ENCODE measurements at places on chromosomes 5 and 9.
A peak's percentile ranks its signal among the peaks of the same experiment; 100 is the strongest.

GRCh38 chr5:166810721-166811120 lies 1480.7 kb upstream of the WWC1 start:
- no peak for DNase-seq

- peak; percentile 85 for DNase-seq
These were observed 9.3 kb upstream of the PFDN1 start for GRCh38 chr5:140312067-140312790.

GRCh38 chr5:160171666-160172065 lies 52.4 kb upstream of the PWWP2A start:
- no peak for DNase-seq

DNA sequence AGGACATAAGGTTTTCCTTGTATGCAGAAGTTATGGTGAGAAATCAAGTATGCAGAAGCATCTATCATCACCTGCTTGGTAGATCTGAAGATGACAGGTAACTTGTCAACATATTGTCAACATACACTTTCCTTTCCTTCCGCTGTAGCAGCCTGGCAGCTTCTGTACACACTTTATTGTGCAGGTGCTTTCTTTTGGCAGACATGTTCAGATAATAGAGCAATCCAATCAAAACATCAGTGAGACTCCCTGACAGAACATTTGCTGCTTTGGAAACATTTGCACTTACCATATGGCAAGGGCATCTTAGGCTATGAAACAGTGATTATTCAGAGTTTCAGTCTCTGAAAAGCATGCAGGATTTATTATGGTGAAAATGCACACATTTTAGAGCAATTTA lies 161.1 kb upstream of the CDH12 start:
- no peak for DNase-seq

DNA sequence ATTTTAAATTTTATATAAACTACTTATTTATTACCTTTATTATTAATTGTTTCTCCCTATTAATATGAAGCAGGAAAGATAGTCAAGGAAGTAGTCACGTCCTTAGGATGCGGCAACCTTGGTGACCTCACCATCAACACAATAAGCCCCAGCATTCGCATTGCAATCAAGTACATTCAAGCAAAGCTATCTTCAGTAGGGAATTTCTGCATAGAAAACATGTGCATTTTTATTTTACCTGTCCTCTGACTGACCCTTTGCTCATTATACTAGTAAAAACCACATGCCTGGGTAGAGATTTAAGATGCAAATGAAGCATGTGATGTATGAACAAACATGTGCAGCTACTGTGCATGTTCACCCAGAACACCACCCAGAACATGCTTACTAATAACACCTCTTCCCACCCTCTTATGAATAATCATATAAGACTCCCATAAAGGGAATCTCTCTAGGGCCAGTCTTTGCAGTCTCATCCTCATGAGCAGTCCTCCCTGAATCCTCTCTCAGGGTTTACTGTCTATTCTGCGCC lies 869.6 kb downstream of the TAF11L14 start:
- DNase-seq: no peak

GRCh38 chr5:119656023-119656422 lies 26.7 kb downstream of the FAM170A start:
- no peak for DNase-seq

- no peak for DNase-seq
These were observed 21.9 kb downstream of the OR2Y1 start for GRCh38 chr5:180717989-180718388.

DNA sequence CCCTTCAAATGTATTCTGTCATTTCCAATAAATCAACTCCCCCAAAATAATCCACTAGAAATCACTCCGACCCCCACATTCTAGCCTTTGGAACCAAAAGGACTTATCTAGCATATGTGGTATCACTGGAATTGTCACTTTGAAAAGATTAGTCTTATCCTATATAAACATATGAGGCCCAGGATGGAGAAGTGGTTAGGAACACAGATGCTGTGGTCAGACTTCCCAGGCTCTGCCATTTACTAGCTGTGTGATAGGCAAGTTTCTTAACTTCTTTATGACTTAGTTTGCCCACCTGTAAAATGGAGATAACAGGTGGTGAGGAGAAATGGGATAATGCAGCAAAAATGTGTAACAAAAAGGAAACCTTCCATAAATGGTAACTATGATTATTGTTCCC lies 62.0 kb upstream of the GLRX start:
- DNase-seq: no peak

- peak; percentile 49 for DNase-seq
These were observed 70.4 kb downstream of the MUSK start for GRCh38 chr9:110738982-110739381.

DNA sequence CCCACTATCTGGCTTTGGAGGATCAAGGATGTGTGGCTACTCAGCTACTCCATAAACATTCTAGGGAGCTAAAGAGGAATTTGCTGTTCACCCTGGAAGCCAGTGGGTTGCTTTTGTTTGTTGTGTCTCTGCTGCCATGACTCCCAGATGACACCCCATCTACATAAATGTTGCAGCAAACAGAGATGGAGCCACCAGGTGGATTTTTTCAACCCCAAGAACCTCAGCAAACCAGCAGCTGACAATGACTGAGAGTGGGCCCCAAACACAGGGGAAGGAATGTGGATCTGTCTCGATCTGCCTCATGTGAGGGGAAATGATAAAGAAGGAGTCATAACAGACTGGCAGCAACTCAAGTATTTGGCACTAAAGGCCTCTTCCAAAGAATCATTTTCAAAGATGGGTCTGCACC lies 132.7 kb upstream of the TNC start:
- DNase-seq: peak; percentile 67

DNA sequence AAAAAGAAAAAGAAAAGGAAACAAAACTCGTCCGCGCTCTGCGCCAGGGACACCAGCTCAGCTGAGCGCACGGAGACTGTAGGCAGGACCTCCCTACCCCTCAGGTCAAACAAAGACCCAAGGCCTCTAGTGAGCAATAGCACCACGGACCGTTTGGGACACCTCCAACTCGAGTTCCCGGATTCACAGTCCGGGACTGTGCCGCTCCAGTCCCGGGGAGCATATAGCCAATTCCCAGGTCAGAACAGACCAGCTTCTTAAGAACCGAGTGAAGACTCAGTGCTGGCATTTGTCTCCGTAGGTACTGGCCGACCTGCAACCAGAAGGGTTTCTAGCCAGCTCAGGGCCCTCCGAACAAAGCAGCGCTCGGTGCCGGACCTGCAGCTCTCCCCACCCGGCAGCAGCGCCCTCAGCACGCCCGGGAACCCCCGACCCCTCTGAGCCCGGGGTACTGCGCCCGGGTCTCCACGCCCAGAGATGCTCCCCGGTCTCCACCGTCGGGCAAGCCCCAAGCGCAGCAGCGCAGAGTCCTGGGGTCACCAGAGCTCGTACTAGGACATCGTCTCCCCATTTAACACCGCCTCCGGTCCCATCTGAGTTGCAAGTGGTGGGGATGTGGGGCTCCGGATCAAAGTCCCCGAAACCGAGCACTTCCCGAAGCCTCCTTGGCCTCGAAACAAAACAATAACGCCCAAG lies 591 bp downstream of the ABCA1 start:
- DNase-seq: peak; percentile 68

DNA sequence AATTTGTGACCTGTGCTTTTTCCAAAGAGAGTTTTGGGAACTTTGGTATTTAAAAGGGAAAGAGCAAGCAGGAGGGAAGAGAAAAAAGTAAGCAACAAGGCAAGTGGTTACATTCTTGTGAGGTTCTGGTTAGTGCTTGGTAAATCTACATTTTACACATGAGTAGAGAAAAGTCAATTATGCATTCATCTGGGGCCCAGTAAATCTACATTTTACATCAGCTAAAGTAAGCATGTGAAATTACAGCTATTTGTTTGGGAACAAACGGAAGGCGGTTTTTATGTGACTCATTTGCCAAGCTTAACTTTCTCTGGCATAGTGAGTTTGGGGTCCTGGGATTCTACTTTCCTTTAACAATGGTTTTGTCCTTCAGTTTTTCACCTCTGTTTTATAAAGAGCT lies 102.2 kb downstream of the SNX18 start:
- DNase-seq: no peak

- DNase-seq: peak; percentile 76
These were observed 1.6 kb downstream of the PDGFRB start for GRCh38 chr5:150153957-150154617.

GRCh38 chr9:96164268-96164683 lies 137.7 kb downstream of the HSD17B3 start:
- DNase-seq: no peak

DNA sequence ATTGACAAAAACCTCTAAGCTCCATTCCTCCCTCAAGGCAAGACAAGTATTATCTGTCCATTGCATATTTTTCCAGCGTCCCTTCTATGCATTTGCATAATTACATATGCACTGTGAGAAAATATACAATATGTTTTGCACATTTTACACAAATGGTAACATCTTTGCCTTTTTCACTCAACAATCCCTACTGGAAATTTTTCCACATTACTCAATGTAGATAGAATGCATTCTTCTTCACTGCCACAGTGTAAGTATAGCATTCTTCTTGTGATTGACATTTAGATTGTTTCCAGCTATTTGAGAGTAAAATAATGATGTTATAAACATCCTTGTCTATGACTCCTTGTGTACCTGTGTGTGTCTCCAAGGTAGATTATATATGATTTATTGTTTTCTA lies 205.0 kb downstream of the SLIT3 start:
- no peak for DNase-seq

DNA sequence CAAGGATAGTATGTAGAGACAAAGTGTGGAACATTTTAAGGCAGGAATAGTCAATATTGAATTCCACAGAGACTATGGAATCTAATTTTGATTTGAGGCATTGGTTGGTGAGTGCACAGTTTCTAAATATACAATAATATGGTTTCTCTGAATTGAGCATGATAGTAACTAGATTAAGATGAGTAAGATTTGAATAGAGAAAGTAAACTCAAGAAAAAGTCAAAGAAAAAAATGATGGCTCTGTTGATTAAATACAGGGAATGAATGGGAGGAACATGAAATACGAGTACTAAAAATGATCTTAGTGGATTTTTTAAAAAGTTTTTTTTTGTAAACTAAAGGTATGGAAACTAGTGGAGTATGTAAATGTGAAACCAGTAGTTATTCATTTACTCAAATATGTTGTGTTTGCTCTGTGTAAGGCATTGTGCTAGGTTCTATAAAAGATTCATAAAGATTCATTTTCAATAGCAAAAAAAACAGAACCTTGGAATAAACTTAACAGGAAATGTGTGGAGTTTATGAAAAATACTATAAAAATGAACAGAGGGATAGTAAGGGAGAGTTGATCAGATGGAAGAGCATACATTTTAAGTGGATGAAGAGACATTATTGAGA lies 101.2 kb downstream of the ZCCHC7 start:
- no peak for DNase-seq

DNA sequence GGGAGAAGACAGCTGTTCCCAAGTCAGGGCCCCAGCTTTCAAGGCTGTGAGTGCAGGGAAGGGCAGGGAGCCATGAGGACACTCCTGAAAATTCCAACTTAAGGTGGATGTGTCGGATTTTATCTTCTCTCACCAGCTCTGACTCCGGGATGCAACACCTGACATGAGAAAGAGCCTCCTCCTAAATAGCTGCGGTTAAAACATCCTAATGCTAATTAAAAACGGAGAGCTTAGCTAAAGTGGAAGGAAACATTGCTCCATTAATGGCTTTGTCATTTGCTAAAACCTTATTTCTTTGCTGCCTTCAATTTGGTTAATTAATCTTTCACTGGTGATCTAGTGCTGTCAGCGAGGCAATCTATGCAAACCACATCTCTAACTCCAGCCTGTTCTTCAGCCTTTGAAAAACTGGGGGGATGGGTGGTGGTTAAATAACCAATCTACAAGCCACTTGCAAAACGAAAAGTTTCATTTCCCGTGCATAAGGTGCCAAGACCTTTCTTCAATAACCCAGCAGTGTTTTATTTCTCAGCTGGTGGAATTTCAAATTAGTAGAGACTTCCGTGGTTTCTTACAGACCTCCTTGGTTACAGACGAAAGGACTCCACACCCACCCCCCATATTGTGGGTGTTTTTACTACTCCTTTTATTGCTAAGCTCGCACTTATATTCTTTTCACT lies 379.6 kb downstream of the MLLT3 start:
- no peak for DNase-seq

- peak; percentile 26 for DNase-seq
These were observed 236.8 kb downstream of the SLIT3 start for GRCh38 chr5:169064093-169064492.

- DNase-seq: no peak
These were observed 22.8 kb upstream of the NDST1 start for GRCh38 chr5:150484964-150485692.

- no peak for DNase-seq
These were observed 156.9 kb downstream of the UNC13B start for GRCh38 chr9:35318741-35319140.

- no peak for DNase-seq
These were observed 20.2 kb upstream of the GLIS3 start for GRCh38 chr9:4320021-4320420.

DNA sequence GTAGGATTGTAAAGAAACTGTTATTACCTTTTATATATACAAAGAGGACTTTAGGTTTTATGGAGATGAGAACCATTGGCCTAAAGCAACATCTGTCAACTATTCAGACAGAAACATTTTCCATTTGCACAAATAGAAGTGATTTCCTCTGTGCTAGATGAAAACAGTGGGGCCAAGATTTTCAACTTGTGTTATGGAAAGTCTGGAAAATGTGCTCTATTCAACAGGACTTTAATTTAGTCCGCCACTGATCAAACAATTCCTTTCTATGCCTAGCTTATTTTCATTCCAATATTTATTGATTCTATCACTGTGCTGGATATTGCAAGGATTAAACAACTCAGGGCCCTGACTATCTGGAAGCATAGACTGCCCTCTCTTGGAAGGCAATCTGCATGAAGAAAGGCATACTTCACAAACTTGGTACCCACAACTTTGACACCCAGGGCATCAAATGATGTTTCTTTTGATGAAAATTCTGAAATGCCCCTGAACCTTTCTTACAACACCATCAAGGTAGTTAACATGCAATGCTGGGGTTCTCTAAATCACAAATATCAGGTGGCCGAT lies 126.6 kb upstream of the HMHB1 start:
- DNase-seq: no peak

DNA sequence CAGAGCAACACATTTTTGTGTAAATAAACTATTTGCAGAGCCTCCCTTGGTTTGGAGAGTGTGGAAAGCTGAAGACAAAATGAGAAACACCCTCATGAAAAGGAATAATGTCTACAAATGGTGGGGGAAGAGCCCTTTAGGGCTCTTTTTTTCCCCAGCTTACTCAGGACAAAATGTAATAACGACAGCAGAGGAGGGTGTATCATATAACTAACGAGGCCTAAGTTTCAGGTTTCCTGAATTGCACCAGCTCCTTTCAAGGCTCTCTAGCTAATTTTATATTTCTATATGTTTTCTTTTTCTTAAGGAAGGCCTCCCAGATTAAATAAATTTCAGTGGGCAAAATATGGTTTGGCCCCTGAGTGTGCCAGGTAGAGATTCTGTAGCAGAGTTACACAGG lies 116.3 kb downstream of the FEM1C start:
- no peak for DNase-seq

Measured in RPMI7951 (cell line).